ENCODE measurements at places on chromosomes 4 and X. TPM values are rescaled to one million over a fixed set of nuclear protein-coding genes. Genes with fewer than 3 reads are reported as not detected.

GAGE12F gene
- not detected for total RNA-seq

CSAG3 gene
- not detected for total RNA-seq

BEX2 gene
- not detected for total RNA-seq

ACE2 gene
- 0.24 TPM for total RNA-seq

HSFX4 gene
- total RNA-seq = not detected

SERPINA7 gene
- total RNA-seq = not detected

SPIN2A gene
- not detected for total RNA-seq

CT45A2 gene
- not detected for total RNA-seq

CHM gene
- 10.3 TPM for total RNA-seq

GPR78 gene
- total RNA-seq = 0.64 TPM

MAGEC1 gene
- total RNA-seq = not detected

SPP1 gene
- total RNA-seq = not detected

MAGEC2 gene
- not detected for total RNA-seq

TCEAL7 gene
- 8.0 TPM for total RNA-seq

PLXNB3 gene
- 0.94 TPM for total RNA-seq

CXCL5 gene
- 3.4 TPM for total RNA-seq

FREM3 gene
- not detected for total RNA-seq

TNIP3 gene
- 0.44 TPM for total RNA-seq

CLDN22 gene
- not detected for total RNA-seq

BEND4 gene
- not detected for total RNA-seq

SHROOM4 gene
- total RNA-seq = 3.2 TPM

GPR50 gene
- total RNA-seq = not detected

TCEAL6 gene
- not detected for total RNA-seq

NAP1L2 gene
- not detected for total RNA-seq

UTP3 gene
- 14.3 TPM for total RNA-seq

SMIM31 gene
- not detected for total RNA-seq

IL2 gene
- total RNA-seq = not detected

PYURF gene
- 77.7 TPM for total RNA-seq

FAM184B gene
- not detected for total RNA-seq

CLIC2 gene
- 5.2 TPM for total RNA-seq

FAM149A gene
- total RNA-seq = 9.7 TPM

XAGE2 gene
- total RNA-seq = not detected

ARHGEF6 gene
- total RNA-seq = 4.2 TPM

SLIT2 gene
- total RNA-seq = 7.7 TPM

AMBN gene
- not detected for total RNA-seq

NPY2R gene
- total RNA-seq = 0.19 TPM

TACC3 gene
- total RNA-seq = 3.5 TPM

PAGE5 gene
- total RNA-seq = not detected

CCSER1 gene
- not detected for total RNA-seq

GPR82 gene
- not detected for total RNA-seq
